ENCODE measurements at places on chromosomes 13 and 19.

DNA sequence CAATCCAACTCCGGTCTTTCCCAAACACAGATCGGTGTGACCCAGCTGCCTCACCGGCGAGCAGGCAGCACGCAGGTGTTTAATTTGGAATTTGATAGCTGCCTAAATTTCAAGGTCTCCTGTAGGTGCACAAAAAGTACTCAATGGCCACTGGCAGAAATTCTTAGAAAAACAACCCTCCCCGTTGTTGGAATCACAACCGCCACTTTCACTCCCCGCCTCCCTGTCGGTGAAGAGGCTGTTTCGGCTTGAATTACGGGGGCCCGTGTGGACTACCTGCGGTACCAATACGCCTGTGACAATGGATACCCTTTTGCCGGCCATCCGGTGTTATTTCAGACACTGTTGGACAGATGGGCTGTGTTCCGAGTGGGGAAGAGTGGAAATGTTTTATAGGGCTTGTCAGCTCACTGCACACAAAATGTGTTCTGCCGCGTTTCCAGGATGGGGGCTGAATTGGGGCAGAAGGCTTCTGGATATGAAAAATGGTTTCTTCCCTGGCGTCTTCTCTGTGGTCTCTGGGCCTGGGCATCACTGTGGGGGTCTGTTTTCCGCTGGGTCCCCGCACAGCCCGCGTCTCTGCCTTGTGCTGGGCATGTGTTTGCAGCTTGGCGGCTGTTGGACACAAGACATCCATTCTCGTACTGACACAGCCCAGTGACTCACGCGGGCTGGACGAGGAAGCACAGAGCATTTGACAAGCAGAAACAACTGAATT lies 45.4 kb downstream of the ZIC5 start:
- DNase-seq, result no peak

GRCh38 chr13:112994084-112994780 lies 25.2 kb downstream of the MCF2L start:
- DNase-seq, result no peak

GRCh38 chr13:31943591-31943990 lies 88.0 kb upstream of the FRY start:
- no peak for DNase-seq

DNA sequence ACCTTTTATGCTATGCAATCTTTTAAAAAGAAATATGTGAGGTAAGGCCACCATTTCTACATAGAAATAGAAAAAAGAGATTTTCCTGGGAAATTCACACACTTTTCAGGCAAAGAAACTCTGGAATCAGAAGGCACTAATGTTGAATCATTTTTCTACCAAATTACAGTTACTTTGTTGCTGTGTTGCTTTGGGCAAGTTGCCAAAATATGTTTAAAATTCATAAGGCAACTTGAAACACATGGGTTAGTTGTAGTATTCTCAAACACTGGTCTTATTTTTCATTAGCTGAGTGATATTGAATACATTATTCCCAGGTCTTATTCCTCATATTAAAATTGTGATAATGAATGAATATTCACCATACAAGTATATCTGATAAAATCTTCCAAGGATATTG lies 195.0 kb upstream of the SLITRK1 start:
- no peak for DNase-seq

- no peak for DNase-seq
Measured at GRCh38 chr13:20397896-20398295, 127.8 kb downstream of the CRYL1 start.

Data from stimulated activated effector memory CD8-positive, alpha-beta T cell treated with anti-CD3 and anti-CD28 coated beads, Interleukin-12 subunit alpha, Interleukin-12 subunit beta, amount 100 ng/mL, for 72 hours (primary cell).